ENCODE measurements at places on chromosomes 3 and 15. TPM values are rescaled to one million over a fixed set of nuclear protein-coding genes. Genes with fewer than 3 reads are reported as not detected.
A peak's percentile ranks its signal among the peaks of the same experiment; 100 is the strongest.

Gene MAGI1
- total RNA-seq, result 66.6 TPM

GRCh38 chr15:29635513-29636098, 186.7 kb downstream of the TJP1 start:
- H3K4me3 ChIP-seq, result no peak overlapping the region
- H3K27ac ChIP-seq, result no peak overlapping the region
- H3K27me3 ChIP-seq, result peaks cover 13% of the 10 kb centered on the region
- H3K36me3 ChIP-seq, result no peaks in the 10 kb centered on the region
- DNase-seq, result no peak

DNA sequence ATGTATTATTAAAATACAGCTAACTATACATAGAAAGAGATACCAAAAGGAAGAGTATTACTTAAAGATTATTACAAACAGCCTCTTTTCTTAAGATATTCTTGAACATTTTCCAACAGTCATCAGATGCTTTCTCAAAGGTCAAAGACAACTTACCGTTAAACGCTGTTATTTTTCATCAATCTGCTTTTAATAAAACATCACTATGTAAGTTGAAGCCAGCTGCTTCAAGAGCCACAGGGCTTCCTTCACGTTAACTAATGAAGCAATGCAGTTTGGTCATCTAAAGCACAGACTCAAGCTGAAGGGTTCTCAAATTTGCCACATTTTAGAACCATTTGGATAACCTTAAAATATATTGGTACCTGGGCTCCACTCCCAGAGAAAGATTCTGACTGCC, 578.8 kb downstream of the ROBO2 start:
- no peaks in the 10 kb centered on the region for H3K27me3 ChIP-seq
- H3K27ac ChIP-seq, result no peak overlapping the region
- H3K36me3 ChIP-seq, result no peaks in the 10 kb centered on the region

- peaks cover 10% of the 10 kb centered on the region for H3K4me1 ChIP-seq
- H3K4me3 ChIP-seq, result no peak overlapping the region
- no peak for DNase-seq
- H3K27me3 ChIP-seq, result no peaks in the 10 kb centered on the region
Observed at GRCh38 chr3:10376353-10376752, 55.4 kb upstream of the SEC13 start.

Gene TAGLN3
- not detected for total RNA-seq

DNA sequence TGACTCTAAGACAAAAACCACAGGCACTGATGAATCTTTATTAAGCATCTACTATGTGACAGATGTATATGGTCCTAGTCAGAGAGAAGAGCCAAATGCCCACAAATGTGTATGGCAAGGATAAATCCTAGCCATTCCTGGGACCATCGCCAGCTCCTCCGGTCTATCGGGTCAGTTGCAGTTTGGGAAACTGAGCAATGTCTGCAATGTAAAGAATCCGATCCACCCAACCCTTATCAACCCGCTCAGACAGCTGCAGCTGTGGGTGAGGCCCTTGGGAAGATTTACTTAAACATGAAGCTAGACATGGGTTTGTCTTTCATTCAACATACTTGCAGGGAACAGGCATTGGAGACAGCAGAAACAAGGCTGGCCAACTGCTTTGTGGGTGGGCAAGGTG, 40.5 kb upstream of the CDV3 start:
- H3K4me3 ChIP-seq, result no peak overlapping the region
- H3K36me3 ChIP-seq, result no peaks in the 10 kb centered on the region
- peaks cover 33% of the 10 kb centered on the region for H3K4me1 ChIP-seq
- DNase-seq, result no peak

Gene TMEM108
- 0.36 TPM for total RNA-seq

DNA sequence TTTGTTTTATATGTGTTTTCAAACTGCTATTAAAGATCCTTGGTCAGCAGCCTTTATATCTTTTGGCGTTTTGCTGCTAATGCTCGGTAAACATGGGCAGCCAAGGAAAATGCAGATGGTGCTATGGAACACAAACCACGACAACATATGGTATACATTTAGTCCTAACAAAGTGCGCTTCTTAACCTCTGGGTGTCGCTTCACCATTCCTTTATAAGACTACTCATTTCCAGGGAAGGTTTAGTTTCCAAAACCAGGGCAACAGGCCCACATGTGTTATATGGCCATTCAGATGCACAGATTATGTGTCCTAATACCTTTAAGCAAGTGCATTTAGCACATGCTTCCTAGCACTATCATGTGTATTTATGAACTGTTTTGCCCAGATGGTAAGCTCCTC, 14.7 kb downstream of the SHOX2 start:
- peaks cover 21% of the 10 kb centered on the region for H3K27me3 ChIP-seq
- no peak for DNase-seq
- H3K27ac ChIP-seq, result no peak overlapping the region

Gene GOLGA8S
- total RNA-seq, result under 0.01 TPM

GRCh38 chr3:11558002-11558401, 85.7 kb downstream of the VGLL4 start:
- H3K36me3 ChIP-seq, result peaks cover 54% of the 10 kb centered on the region
- no peak overlapping the region for H3K4me3 ChIP-seq
- peak; percentile 98 for DNase-seq
- H3K4me1 ChIP-seq, result peaks cover 39% of the 10 kb centered on the region
- no peaks in the 10 kb centered on the region for H3K27me3 ChIP-seq

- H3K36me3 ChIP-seq, result peaks cover 17% of the 10 kb centered on the region
- H3K4me1 ChIP-seq, result peaks cover 37% of the 10 kb centered on the region
- no peak for DNase-seq
- H3K27ac ChIP-seq, result peak overlapping the region; percentile 30
- no peaks in the 10 kb centered on the region for H3K27me3 ChIP-seq
Observed at GRCh38 chr15:101246391-101246790, 5.5 kb downstream of the CHSY1 start.

Gene ATP13A5
- total RNA-seq, result not detected

Gene CCR3
- not detected for total RNA-seq

GRCh38 chr3:172354931-172355499, 93.2 kb downstream of the GHSR start:
- H3K27ac ChIP-seq, result no peak overlapping the region
- no peaks in the 10 kb centered on the region for H3K27me3 ChIP-seq
- peaks cover 50% of the 10 kb centered on the region for H3K36me3 ChIP-seq
- no peak overlapping the region for H3K4me3 ChIP-seq
- no peak for DNase-seq

Gene KBTBD13
- not detected for total RNA-seq

- no peaks in the 10 kb centered on the region for H3K36me3 ChIP-seq
- peaks cover 24% of the 10 kb centered on the region for H3K4me1 ChIP-seq
- H3K27ac ChIP-seq, result no peak overlapping the region
- H3K27me3 ChIP-seq, result no peaks in the 10 kb centered on the region
- no peak for DNase-seq
- H3K4me3 ChIP-seq, result no peak overlapping the region
Observed at GRCh38 chr15:32977506-32977905, 217.0 kb downstream of the FMN1 start.

GRCh38 chr3:31610700-31611275, 78.1 kb downstream of the STT3B start:
- H3K4me1 ChIP-seq, result no peaks in the 10 kb centered on the region
- H3K4me3 ChIP-seq, result no peak overlapping the region
- H3K27me3 ChIP-seq, result no peaks in the 10 kb centered on the region
- H3K27ac ChIP-seq, result no peak overlapping the region
- no peaks in the 10 kb centered on the region for H3K36me3 ChIP-seq

Gene ADCY5
- total RNA-seq, result 0.59 TPM

DNA sequence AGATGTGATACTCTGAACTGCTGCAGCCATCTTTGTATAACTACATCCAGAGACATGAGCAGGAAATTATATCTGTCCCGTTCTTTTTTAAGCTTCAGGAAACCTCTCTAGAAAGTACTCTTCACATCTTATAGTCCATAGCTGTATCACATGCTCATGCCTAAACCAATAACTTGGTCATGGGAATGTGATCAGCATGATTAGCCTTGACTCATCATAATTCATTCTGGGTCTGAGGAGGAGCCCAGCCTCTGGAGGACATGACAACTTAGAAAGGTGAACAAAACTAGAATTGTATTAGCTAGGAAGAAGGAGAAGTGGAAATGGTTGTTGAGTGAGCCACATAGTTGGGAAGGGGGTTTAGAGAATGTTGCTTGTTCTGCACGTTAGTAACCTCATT, 12.9 kb downstream of the PPM1L start:
- H3K4me1 ChIP-seq, result no peaks in the 10 kb centered on the region
- H3K27me3 ChIP-seq, result no peaks in the 10 kb centered on the region
- no peak for DNase-seq
- H3K27ac ChIP-seq, result no peak overlapping the region
- H3K4me3 ChIP-seq, result no peak overlapping the region

GRCh38 chr3:105755121-105755886, 113.5 kb downstream of the CBLB start:
- no peak for DNase-seq
- no peak overlapping the region for H3K4me3 ChIP-seq
- no peaks in the 10 kb centered on the region for H3K27me3 ChIP-seq
- peaks cover 30% of the 10 kb centered on the region for H3K36me3 ChIP-seq
- peaks cover 18% of the 10 kb centered on the region for H3K4me1 ChIP-seq

Data from osteoblast (primary cell).